ENCODE measurements at places on chromosomes 13 and 19.

- DNase-seq, result no peak
These were observed 112.6 kb upstream of the DACH1 start for GRCh38 chr13:71979616-71980015.

GRCh38 chr19:5587071-5587455 is 19.3 kb upstream of the TINCR start:
- DNase-seq, result no peak

GRCh38 chr13:99960663-99961311 is 10.8 kb downstream of the ZIC5 start:
- DNase-seq, result no peak

GRCh38 chr13:62292714-62293480 is 877.2 kb upstream of the PCDH20 start:
- no peak for DNase-seq

DNA sequence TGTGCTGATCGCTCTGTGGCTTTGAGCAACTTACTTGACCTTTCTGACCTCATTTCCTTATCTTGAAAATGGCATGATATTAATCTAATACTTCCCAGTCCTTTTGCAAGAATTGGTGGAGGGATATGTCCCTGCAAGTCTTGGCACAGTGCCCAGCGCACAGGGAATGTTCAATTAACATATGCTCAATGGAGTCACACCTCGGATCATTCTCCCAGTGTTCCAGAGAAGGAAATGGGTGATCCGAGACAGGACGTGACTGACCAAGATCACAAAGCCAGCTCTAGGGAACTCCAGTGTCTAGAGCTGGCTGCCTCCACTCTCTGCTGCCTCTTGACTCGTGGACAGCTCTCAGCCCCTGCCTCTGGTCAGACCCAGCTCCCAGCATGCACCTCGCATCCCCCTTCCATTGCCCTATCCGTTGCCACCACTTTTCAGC is 3.6 kb downstream of the CDC42EP5 start:
- no peak for DNase-seq

- DNase-seq, result no peak
These were observed 147.1 kb upstream of the SLITRK1 start for GRCh38 chr13:84029396-84029795.

- no peak for DNase-seq
These were observed 11.3 kb upstream of the NDFIP2 start for GRCh38 chr13:79469608-79470007.

- DNase-seq, result no peak
These were observed 11.8 kb downstream of the PALM start for GRCh38 chr19:720345-721160.

- DNase-seq, result no peak
These were observed 32.7 kb upstream of the MICU2 start for GRCh38 chr13:21636656-21637055.
